Keratinocyte (primary cell): ENCODE measurements at places on chromosomes 5 and 9.

GRCh38 chr5:172630986-172631385, 10.1 kb upstream of the NEURL1B start:
- no peak for DNase-seq

DNA sequence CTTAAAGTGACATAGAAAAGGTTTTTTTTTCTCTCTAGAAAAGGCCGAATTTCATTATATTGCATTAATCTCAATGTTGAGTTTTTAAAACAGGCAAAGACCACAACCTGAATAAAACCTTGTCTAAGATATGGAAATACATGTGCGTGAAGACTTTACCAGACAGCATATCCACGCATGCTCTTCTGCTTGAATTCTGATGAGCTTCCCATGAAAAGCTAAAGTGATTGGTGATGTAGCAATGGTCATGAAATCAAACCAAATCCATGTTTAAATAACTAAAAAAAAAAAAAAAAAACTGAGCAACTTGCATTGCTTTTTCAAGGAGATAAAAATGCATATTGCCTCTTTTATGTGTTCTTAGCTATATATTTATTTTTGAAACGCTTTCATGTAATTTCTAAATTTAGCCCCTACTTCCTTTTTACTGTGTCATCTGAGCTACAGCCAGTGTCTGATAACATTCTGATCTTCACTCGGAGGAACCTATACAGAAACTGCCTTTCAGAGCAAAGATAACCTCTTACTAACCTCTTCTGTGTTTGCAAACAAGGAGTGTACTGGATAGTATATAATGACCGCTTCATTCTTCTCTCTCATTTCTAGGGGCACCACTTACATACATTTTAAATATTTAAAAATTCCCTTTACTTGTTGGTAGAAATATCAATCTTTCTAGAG, 179.1 kb upstream of the GNA14 start:
- no peak for DNase-seq

GRCh38 chr9:130835441-130836298, 616 bp downstream of the ABL1 start:
- DNase-seq: no peak

DNA sequence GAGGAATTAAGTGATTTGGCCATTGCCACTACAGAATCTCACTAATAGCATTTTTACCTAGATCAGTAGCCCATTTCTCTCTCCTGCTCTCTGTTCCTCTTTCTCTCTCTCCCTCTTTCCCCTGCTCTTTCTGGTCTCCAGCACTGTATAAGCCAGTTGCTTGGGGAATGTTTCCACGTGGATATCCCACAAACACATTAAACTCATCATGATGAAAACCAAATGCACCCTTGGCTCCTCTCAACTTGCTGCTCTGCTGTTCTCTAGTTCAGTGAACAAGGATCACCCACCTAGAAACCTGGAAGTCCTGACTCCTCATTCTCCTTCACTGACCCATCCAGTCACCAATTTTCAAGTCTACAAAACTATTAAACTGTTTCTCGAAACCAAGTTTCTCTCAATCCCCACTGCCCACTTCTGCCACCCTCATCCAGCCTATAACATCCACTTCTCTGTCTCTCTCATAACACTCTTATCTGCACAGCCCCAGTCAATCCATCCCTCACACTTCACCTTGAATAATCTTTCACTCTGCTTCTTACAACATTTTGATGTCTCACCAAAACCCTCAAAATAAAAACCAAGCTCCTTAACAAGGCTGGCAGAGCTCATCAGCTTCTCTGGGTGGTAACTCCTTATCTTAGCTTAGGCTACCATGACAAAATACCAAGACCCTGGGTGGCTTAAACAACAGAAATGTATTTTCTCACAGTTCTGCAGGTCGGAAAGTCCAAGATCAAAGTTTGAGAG, 79.3 kb downstream of the ARL15 start:
- DNase-seq: no peak

- no peak for DNase-seq
These were observed 17.6 kb downstream of the GABRA1 start for GRCh38 chr5:161865510-161865909.

DNA sequence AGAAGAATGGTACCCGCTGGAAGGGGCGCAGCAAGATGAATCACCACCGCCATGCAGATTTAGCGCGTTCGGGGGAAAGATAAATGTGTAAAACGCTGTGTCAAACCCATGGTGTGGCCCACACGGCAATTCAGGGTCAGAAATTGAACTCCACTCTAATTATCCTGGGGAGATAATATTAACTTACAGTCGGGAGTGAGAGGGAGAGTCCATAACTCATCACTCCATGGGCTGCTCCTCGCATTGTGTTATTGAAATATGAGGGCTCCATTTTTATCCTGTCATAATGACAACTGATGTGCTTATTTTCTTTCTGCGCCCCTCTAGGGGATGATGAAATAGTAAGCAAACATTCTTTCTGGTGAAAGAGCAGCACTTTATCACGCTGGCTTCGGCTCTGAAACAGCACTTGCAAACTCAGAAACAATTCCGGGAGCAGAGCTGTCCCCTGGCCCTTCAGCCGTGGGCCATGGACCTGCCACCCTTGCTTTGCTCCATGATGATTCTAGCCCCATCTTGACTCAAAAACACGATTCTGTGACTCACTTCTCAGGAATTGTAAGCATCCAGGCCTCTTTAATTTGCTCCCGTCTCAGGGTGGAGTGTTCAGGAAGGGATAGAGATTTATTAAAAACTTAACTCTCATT, 431.6 kb downstream of the IRX1 start:
- DNase-seq: no peak

DNA sequence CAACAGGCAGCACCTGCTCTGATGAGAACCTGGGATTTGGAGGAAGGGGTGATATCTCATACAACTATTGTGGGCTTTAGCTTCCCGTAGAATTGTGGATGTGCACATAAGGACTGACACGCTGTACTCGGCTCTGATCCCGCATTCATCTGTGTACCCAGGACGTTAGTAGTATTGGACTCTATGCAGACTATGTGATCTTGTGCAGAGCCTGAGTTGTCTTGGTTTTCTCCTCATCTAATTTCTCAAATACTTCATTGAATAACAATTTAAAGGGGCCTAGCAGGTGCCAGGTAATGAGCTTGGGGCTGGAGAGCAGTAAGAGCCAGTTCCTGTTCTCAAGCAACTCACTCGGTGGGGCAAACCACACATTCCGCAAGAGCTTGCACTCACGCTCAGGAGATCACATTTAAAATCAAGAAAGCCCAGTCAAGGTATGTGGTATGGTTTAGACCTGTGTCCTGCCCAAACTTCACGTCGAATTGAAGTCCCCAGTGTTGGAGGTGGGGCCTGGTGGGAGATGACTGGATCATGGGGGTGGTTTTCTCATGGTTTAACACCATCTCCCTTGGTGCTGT, 14.8 kb downstream of the C5orf15 start:
- DNase-seq: no peak

DNA sequence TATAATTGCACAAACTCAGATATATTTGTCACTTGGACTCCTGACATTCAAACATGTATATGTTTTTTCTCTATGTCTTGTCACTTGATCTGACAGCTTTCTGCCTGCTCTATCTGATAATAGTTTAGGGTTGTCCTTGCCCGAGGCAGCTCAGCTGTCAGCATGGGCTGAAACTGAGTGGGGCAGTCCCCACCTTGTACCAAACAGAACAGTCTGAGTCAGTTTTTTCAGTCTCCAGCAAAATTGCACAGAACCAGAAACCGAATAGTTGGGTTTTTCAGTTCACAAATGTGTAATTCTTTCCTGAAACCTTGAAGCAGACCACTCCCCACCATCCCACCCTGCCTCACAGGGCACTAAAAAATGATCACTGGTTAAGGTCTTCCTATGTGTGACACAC, 9.5 kb upstream of the HAND1 start:
- no peak for DNase-seq

GRCh38 chr9:82117026-82117811, 128.6 kb downstream of the SPATA31D1 start:
- DNase-seq: no peak
